MM.1S (cell line): ENCODE measurements at places on chromosomes 12 and 14.

GRCh38 chr12:75954041-75954440 is 77.5 kb downstream of the PHLDA1 start:
- peak; percentile 42 for DNase-seq

DNA sequence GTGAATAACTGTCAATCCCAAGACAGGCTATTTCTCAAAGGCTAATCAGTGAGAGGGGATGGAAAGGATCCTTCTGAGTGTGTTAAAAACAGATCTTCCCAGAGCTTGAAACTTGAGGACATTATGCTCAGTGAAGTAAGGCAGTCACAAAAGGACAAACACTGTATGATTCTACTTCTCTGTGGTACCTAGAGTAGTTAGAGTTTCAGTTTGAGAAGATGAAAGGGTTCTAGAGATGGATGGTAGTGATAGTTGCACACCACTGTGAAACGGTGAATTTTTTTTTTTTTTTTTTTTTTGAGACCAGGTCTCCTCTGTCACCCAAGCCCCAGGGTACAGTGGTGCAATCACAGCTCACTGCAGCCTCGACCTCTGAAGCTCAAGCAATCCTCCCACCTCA is 133.8 kb downstream of the SAMD4A start:
- peak; percentile 7 for DNase-seq

- DNase-seq: no peak
Measured at GRCh38 chr12:76530516-76530915, 29.1 kb downstream of the OSBPL8 start.

GRCh38 chr14:20204721-20205120 is 14.0 kb downstream of the OR11G2 start:
- DNase-seq: no peak

GRCh38 chr12:108399514-108399913 is 60.4 kb upstream of the CMKLR1 start:
- DNase-seq: no peak

- DNase-seq: no peak
Measured at GRCh38 chr12:92556637-92557421, 146.0 kb upstream of the PLEKHG7 start.

DNA sequence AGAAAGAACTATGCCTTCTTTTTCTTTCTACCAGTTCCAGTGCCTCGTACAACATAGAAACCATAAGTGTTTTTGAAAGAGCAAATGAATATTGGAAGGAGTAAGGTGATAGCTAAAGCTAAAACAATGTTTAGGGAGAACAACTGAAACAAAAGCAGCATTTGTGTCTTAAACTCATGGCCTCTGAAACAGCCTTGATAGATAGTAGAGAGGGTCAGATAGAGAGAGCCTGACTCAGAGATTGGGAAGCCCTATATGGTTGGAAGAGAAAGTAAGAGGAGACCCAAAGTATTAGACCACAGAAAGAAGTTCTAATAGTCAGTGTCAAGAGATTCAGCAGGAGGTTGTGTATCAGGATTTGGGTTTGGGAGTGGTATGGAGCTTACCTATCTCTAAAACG is 79.6 kb upstream of the IFNG-AS1 start:
- no peak for DNase-seq

GRCh38 chr14:38080696-38081095 is 127.0 kb upstream of the SSTR1 start:
- no peak for DNase-seq

DNA sequence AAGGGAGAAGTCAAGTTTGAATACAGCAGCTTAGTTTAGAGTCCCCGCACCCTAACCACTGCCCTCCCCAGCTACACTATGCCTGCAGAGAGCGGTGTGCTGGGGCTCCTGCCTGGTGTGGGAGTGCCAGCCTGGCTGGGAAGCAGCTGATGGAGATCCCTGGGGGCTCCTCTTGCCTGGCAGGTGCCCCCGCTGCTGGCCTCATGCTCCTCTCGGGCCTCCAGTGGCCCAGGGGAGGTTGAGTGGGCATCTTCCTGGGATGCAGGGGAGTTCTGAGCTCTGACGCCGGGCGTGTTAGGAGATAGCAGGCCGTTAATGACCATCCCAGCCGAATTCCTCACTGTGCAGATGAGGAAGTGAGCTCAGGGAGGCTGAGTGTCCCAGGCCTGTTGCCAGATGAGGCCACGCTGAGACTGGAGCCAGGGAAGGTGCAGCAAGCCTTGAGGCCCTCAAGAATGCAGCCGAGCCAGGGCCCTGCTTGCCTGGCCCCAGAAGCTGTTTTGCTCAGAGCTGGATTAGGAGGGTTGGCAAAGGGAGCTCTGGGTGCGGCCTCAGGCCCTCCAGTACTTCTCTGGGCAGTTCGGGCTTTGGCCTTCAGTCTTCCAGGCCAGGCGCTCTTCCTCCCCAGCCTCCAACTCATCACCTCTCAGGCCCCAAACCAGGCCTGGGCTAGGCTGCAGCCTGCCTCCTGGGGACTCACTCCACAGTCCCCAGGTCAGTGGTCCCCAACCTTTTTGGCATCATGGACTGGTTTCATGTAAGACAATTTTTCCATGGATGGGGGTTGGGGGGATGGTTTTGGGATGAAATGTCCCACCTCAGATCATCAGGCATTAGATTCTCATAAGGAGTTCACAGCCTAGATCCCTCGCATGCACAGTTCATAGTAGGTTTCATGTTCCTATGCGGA is 6.6 kb upstream of the CYP46A1 start:
- no peak for DNase-seq

- no peak for DNase-seq
Measured at GRCh38 chr14:46686652-46687051, 35.1 kb upstream of the RPL10L start.

DNA sequence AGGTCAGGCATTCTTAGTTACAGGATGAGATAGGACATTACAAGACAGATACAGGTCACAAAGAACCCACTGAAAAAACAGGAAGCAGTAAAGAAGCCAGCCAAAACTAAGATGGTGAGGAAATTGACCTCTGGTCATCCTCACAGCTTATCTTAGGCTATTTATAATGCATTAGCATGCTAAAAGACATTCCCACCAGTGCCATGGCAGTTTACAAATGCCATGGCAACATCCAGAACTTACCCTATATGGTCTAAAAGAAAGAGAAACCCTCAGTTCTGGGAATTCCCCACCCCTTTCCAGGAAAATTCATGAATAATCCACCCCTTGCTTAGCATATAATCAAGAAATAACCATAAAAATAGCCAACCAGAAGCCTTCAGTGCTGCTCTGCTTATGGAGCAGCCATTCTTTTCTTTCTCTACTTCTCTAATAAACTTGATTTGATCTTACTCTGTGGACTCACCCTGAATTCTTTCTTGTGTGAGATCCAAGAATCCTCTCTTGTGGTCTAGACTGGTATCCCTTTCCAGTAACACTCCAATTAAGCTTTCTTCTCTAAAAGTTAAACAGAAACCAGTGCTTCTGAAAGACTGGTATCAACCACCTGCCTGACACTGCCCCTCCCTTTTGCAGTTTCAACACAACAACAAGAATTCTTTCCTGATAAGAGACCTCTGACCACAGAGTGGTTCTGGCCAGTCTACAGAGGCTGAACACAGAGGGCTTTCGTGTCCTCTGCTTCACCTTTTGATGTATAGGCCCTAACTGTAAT is 86.9 kb downstream of the BCAT1 start:
- peak; percentile 73 for DNase-seq

GRCh38 chr12:60201891-60202290 is 606.1 kb downstream of the SLC16A7 start:
- DNase-seq: no peak

DNA sequence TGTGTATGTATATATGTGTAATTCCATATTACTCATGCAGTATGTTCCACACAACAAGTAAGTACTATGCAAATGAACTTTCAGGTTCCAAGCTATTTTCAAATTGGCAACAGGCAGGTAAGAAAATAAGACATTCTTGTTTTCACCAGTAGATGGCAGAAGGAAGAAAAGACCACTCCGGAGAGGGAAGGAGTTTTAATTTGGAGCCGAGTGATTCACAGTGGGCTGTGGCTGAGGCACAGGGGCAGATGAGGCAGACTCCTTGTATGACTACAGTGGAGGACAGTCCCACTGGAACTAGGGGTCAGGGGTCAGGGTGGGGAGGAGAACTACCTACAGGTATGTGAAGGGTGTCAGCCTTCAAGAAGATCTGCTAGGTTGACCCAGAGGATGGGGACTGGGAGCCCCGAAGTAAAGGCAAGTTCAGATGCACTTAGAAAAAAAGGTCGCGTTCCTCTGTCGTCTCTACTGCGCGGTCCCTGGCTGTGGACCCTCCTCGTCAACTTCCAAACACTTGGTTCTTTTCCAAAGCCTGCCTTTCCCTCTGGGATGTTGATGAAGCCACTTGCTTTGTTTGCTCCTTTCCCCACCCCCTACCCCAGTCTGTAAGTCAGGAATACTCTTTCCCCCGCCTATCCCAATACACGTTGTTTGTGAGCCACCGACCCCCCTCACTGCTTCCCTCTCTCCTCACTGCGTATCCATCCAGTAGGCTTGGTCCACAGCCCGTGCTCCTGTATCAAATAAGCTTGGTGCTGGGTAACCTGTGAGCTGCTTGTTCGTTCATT is 24.1 kb downstream of the DDX47 start:
- DNase-seq: peak; percentile 27

- DNase-seq: no peak
Measured at GRCh38 chr14:52259434-52259833, 8.1 kb upstream of the PTGDR start.

DNA sequence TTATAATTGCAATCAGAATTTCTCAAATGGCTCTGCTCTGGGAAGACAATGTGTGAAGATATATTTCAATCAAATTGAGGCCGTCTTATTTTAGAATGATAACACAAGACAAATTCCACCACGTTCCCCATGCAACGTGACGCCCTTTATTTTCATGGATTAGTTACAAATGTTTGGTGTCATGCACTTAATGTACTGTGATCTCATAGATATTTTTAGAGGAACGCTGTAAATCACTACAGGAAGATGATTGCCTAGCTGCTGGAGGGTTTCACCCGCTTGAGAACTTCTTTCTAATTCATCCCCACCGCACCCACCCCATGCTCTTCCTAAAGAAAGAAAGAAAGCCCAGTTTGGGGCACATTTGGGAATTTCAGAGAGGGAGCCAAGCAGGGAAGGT is 117.2 kb downstream of the PLXNC1 start:
- no peak for DNase-seq

GRCh38 chr12:102300824-102301461 is 103.3 kb upstream of the PMCH start:
- peak; percentile 80 for DNase-seq

- no peak for DNase-seq
Measured at GRCh38 chr12:19925841-19926240, 442.5 kb upstream of the PDE3A start.

DNA sequence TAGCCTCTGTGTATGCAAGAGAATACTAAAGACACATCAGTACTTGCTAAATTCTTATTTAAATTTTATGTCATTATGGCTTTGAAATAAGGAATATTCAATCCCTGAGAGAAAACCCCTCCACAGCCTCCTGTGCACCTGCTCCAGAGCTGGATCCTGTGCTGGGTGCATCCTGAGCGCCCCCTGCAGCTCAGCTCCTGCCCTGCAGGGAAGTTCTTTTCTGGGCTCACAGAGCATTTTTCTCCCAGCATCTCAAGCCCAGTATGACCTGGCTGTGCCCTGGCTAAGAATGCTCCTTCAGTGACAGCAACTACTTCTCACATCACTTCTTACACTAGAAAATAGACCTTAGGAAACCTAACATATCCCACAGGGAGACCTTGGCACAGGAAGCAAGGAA is 1211.7 kb downstream of the TMEM121 start:
- no peak for DNase-seq

DNA sequence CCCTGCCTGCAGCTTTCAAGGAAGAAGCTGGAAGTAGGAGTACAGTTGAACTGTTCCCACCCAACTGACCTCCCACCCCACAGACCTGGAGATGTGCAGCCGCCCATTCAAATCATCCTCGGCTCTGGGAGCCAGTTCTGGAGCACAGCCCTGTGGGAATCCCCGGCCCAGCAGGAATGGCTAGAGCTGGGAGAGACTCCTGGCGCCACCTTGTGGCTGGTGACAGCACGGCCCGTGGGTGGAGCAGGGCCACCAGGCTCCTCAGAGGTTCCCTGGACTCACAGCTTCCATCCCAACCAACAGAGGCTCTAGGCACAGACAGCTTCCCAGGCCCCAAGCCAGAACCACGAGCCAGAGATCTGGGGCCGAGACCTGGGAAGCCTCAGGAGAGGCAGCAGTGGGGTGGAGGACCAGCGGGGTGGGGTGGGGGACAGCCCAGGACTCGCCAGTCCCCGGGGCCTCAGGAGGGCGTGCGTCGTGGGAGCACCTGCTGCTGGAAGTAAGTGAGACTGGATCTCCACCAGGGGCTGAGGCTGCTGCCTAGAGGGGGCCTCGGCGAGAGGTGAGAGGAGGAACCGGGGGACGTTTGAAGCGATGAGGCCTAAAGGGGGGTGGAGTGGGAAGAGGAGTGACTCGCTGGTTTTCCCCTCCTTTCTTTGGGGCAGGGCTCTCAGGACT is 43.4 kb downstream of the RNF34 start:
- DNase-seq: peak; percentile 20

DNA sequence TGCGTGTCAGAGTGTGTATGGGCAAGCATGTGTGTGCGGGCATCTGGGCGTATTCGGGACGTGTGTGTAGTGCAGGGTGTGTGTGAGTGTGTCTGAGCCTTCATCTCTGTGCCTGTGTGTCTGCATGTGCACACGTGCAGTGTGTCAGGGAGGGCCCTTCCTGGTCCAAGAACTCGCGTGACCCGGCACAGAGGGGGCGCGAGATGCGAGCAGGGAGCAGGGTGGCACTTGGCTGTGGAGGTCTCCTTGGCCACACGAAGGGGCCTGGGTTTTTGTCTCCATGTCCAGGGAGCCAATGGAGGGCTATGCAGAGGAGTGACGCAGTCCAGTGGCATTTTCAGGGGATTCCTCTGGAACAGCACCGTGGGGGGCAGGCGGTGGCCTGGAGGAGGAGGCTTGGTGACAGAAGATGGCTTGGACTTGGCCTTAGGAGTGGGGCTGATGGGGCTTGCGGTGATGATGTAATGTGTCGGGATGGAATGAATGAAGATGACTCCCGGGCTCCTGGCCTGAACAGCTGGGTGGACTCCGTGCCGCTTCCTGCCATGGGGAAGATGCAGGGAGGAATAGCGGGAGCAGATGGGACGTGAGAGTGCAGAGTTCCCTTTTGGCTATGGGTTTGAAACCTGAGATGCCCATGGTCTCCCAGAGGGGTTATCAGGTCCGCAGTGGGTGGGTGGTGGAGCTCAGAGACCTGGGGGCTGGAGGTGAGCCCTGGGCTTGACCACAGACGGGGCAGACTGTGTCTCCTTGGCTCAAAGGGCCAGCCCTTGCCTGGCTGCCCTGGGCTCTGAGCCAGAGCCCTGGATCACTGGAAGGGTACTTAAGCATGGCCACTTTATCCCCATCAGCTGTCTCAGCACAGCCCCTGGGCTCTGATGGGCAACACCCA is 208.3 kb downstream of the PHETA1 start:
- DNase-seq: no peak

DNA sequence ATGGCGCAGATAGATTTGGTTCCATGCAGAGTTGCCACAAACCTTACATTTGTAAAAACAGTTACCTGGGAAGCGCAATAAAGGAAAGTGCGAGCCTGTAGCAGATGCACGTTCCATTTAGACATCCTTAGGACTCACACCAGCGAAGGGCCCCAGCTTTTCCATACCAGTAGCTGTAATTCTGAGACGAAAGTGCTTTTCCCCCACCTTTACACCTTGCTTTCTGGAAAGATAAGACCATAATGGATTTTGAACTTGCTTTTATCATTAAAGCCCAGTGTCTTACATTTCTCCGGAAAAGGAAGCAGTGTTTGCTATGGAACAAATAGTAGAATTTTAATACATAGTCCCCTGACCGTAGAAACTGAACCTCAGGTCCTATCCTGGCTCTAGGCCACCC is 616 bp upstream of the CCDC77 start:
- DNase-seq: no peak
